SW480 (cell line): ENCODE measurements at places on chromosomes 12 and 14.

GRCh38 chr12:127149226-127149964 is 1117.6 kb upstream of the TMEM132C start:
- no peak for DNase-seq

DNA sequence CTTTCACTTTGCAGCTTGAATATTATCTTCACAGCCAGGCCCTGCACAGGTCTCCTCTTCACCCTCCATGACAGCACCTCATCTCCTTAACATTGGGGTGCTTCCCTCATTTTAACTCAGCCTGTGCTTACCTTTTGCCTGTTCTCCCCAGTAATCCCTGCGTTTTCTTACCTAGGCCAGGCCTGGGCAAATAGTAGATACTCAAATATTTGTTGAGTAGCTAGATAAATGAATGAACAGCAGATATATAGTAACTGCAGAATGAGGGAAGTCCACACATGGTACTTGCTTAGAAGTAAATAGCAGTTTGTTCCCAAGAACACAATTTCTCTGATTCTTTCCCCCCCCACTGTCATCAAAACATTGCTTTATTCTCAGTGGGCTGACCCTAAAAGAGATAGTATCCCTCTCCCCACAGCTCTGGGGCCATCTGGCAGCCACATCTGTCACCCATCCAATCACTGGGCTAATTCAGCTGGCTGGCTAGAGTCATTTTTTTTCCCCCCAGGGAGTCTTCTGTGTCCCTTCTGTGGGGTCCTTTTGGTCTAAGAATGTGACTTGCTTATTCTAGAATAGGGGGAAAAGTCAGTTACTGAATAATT is 43.2 kb downstream of the APPL2 start:
- no peak for DNase-seq

- DNase-seq = no peak
Observed at GRCh38 chr14:80239631-80240030, 28.3 kb upstream of the DIO2 start.

GRCh38 chr14:21263284-21264024 is 5.8 kb downstream of the HNRNPC start:
- DNase-seq = no peak

DNA sequence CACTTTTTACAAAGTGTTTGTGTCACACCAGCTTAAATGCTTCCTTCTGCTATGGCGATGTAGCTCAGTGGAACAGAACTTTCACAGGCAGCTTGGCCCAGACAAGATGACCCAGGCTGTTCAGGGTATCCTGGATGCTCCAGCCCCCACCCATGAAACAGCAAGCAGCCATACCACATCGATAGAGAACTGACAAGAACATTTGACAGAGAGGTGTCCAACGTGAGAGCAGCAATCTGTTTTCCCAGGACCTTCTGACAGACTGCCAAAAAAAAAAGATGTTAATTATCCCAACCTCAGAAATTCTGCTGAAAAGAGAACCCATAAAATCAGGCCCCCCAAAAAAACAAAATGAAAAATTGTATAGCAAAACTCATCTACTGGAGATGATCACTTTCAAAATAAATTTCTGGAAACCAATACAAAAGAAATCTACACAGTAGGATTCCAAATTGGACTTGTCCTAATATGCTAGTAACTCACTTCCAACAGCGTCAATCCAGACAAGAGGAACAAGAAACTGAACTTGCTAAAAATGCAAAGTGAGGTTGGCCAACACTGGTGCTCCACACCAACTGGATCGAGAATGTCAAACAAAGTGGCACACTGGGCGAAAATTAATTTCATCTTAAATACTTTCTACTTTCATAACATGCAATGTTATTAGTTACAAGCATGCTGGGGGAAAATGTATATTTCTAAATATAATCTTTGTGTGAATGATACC is 118.8 kb downstream of the DPF3 start:
- DNase-seq = no peak

DNA sequence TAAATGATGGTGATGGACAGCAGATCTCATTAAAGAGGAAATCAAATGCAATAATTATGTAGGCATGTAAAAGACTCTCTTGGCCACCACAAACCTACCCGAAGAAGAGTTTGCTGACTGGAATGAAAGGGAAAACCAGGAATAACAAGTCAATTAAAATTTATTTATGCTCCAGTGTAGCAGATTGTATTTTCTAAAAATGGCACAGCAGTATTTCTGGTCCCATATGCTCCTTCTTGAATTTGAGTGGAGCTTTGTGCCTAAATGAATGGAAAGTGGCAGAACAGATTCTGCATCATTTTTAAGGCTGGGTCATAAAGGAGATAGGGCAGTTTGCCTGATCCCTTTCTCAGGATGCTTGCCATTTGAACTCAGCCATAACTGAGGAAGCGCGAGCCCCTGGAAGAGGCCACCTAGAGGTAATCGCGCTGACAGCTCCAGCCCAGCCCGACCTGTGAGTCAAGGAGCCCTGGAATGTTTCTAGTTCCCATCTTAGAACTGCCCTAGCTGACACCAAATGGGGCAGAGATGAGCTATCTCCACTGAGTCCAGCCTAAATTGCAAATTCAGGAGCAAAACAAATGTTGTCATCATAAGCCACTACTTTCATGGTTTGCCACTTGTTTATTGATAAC is 229.2 kb upstream of the TMTC1 start:
- no peak for DNase-seq

DNA sequence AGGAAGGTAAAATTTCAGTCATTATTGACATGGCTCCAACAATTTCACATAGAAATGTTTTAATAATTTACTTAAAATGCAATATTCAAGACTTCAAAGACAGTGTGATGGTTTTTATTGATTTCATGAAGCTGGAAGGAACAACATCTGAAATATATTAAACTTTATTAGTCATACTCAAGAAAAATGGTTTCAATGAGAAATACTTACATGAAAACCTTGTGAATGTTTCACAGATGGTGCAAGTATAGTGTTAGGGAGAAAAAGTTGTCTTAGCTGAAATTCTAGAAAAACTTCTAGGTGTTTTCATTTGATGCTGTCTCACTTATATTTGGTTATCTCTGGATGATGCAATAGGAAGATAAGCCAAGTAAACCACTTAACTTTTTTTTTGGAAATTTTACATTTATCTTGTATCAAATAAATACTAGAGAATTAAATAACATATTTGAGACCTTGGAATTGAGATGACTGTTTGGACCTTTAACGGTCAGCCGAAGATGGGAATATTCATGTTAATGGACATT is 65.5 kb downstream of the PELI2 start:
- DNase-seq = no peak

GRCh38 chr12:6067152-6067916 is 57.1 kb downstream of the VWF start:
- DNase-seq = peak; percentile 60

GRCh38 chr14:97633131-97633738 is 836.1 kb downstream of the VRK1 start:
- DNase-seq = no peak

DNA sequence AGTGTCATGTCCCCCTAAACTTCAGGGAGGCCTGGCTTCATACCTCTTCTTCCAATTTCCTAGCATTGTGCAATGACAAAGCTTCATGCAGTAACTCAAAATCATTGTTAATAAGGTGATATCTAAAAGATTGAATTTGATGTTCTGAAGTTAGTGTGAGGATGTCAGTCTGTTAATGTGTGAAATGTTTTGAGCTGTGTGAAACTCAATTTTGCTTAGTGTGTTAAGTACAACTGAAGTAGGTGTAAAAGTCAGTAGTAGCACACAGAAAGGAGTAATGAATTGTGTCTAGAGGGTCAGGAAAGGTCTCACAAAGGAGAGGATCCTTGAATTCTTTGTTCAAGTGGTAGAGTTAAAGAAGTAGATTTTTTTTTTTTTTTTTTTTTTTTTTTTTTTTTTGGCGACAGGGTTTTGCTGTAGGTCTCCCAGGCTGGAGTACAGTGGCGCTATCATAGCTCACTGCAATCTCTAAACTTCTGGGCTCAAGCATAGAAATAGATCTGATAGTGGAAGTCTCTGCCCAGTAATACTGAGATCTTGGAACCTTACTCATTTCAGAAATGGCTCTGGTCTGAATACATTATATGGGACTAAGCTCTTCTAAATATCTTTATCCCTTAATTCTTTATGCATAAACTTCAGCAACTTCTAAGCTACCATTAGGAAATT is 63.9 kb downstream of the FUT8 start:
- no peak for DNase-seq

- DNase-seq = peak; percentile 18
Observed at GRCh38 chr12:108232565-108232964, 103.5 kb downstream of the WSCD2 start.
